Kidney (tissue), 22 donors: ENCODE measurements at places on chromosomes 11 and 22. TPM values are rescaled to one million over a fixed set of nuclear protein-coding genes. Genes with fewer than 3 reads are reported as not detected.
A peak's percentile ranks its signal among the peaks of the same experiment; 100 is the strongest.

The SOX6 gene
- 5.0 TPM for polyA plus RNA-seq

- DNase-seq = no peak
- no peaks in the 10 kb centered on the region for H3K27me3 ChIP-seq
- no peak overlapping the region for H3K27ac ChIP-seq
- no peaks in the 10 kb centered on the region for H3K4me1 ChIP-seq
- no peak overlapping the region for H3K4me3 ChIP-seq
Measured at GRCh38 chr11:113577356-113578032, 102.3 kb upstream of the DRD2 start.

DNA sequence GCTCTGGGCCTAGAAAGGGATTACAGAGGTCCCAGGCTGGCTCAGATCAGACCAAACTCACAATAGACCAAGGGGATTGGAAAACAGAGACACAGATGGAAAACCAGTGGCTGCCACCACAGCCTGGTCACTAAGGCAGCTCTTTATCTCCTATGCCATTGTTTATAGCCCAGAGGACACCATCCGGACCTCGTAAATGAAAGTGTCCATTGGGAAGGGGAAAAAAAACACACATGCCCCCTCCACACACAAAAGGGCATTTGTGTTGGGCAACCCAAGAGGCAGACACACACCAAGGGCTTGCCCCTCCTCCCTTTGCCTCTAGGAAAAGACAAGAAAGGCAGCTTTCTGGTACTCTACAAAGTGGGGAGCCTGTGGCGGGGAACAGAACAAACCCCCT is 85.9 kb downstream of the GAB2 start:
- H3K27ac ChIP-seq = no peak overlapping the region
- no peak overlapping the region for H3K4me3 ChIP-seq
- DNase-seq = no peak
- no peaks in the 10 kb centered on the region for H3K36me3 ChIP-seq
- no peaks in the 10 kb centered on the region for H3K4me1 ChIP-seq

DNA sequence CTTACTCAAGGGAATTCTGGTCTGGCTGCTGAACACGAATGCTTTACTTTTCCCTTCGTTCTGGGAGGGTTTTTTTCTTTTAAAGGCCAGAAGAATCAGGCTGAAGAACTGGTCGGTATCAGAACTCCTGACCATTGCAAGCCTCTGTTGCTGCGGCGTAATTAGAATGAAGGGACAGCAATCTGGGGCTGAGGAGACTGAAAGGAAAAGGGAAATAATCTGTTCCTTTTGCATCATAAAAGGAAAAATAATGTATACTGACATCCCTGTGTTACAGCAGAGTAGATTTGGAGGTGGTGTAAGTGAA is 670 bp downstream of the SC5D start:
- peak overlapping the region; percentile 93 for H3K27ac ChIP-seq
- H3K4me1 ChIP-seq = no peaks in the 10 kb centered on the region
- no peaks in the 10 kb centered on the region for H3K27me3 ChIP-seq
- DNase-seq = no peak
- peak overlapping the region; percentile 91 for H3K4me3 ChIP-seq
- no peaks in the 10 kb centered on the region for H3K36me3 ChIP-seq

The ADSL gene
- 57.5 TPM for polyA plus RNA-seq

DNA sequence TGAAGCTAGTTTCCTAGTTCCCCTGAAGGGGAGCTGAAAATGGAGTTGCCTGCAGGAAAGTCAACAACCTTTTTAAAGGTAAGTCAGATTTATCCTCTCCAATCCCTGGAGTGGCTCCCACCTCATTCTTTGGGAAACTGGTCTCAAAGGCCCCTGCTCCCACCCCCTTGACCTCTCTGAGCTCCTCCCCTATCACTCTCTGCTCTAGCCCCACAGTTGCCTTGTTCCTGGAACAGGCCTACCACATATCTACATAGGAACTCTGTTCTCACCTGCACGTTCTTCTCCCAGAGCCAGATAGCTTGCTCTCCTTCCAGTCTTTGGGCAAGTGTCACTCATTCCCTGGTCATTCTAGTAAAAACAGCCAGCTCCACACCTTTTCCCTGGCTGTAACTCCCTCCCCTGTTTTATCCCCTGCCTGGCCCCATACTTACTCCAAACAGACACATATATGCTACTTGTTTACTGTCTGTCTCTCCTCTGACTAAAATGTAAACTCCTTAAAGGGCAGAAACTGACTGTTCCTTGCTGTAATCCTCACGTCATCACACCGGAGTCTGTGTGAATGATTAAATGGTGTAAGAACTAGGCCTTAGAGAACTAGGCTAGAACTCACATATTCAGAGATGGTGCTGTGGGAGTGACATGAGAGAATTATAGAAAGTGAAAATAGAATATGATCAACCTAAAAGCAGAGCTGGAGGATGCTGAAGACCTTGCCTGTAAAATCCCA is 53.3 kb downstream of the TCF20 start:
- no peaks in the 10 kb centered on the region for H3K27me3 ChIP-seq
- DNase-seq = no peak
- H3K36me3 ChIP-seq = peaks cover 3% of the 10 kb centered on the region
- H3K4me3 ChIP-seq = no peak overlapping the region
- H3K27ac ChIP-seq = no peak overlapping the region
- peaks cover 4% of the 10 kb centered on the region for H3K4me1 ChIP-seq

DNA sequence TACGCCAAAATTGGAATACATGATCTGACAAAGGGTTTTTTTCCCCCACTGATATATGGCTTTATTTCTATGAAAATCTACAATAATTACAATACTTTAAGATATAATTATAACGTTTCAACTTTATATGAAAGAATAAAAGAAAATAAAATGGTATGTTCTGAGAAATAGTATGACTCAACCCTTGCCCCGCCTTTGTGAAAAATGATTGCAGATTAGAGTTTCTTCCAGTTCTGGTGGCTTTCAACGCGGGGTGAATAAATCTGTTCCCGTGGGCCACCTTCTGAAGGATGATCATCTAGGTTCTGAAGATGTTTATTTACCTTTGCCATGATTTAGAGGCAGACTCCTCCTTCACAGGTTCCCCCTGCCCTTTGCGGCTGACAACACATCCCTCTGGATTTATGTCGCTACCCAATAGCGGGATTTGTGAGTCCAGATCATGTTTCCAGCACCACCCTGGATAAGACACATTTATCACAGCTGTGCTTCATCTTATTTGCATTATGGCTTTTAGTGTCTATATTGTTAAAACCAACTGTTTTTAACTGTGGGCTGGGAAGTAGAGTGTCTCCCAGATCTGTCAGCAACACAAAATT is 607.0 kb upstream of the KIRREL3 start:
- H3K4me1 ChIP-seq = no peaks in the 10 kb centered on the region

DNA sequence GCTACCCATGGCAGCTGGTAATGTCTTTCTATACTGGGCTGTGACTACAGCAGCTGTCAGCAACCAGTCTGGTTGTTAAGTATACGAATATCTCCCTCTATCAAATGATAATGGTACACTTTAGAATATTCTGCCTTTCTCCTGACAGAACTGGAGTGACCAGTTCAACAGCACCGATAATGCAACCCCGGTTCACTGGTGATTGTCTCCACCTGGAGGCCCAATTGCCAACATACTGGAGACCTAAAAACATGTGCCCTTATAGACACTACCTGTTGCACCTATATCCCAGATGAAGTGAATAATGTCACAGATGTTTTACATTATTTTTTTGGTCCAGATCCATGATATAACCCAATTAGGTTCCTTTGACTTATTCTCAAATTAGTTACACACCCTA is 21.1 kb downstream of the OR5P2 start:
- no peaks in the 10 kb centered on the region for H3K36me3 ChIP-seq
- H3K4me3 ChIP-seq = no peak overlapping the region
- no peak overlapping the region for H3K27ac ChIP-seq
- no peaks in the 10 kb centered on the region for H3K27me3 ChIP-seq
- DNase-seq = no peak

GRCh38 chr11:2677127-2677526 is 22.7 kb downstream of the KCNQ1OT1 start:
- no peaks in the 10 kb centered on the region for H3K36me3 ChIP-seq
- no peak for DNase-seq
- H3K27me3 ChIP-seq = no peaks in the 10 kb centered on the region
- H3K4me3 ChIP-seq = no peak overlapping the region
- no peak overlapping the region for H3K27ac ChIP-seq

DNA sequence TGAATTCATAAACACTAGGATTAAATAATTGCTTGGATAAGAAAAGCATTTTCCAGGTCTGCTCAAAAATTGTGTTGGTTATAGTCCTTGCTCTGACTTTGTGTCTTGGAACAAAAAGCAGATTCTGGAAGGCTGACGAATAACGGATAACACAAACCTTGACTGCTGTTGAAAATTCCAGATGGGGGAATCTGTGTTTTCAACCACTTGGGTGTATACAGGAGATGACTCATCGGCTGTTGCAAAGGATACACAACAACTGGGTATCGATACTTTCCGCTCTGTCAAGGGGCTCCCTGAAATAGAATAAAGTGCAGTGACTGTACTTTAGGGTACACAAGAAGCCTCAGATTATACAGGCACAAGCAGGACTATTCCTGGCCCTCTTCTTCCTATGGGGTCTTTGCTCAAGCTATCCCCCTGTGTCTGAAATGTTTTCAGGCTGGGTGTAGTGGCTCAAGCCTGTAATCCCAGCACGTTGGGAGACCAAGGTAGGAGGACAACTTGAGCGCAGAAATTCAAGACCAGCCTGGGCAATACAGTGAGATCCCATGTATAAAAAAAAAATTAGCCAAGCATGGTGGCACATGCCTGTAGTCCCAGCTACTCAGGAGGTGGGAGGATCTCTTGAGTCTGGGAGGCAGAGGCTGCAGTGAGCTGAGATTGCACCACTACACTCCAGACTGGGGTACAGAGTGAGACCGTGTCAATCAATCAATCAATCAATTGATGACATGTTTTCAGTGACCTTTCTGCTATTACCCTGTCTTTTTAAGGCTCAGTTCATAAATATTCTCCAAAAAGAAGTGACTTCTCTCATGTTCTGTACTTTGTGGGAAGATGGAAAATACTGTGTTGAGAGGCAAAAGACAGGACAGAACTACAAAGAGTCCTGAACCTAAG is 48.6 kb upstream of the UCP3 start:
- no peak overlapping the region for H3K4me3 ChIP-seq
- no peaks in the 10 kb centered on the region for H3K27me3 ChIP-seq
- no peaks in the 10 kb centered on the region for H3K36me3 ChIP-seq
- H3K4me1 ChIP-seq = no peaks in the 10 kb centered on the region
- H3K27ac ChIP-seq = no peak overlapping the region

DNA sequence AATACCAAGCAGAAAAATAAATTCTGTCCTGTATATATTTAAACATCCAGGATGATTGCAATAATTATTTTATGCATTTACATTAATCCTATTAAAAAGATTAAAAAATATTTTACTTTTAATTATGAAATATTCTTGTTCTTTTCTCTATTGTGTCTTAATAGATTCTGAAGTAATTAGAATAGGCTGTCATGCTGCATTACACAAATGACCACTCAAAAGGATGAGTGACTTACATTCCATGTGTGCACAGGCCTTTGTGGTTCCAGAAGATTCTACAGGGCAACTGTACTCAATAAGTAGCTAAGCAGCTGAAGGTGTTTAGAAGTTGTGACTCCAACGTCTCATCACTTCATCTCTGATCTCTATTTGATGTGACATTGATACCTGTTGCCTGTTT is 745.9 kb upstream of the CCDC179 start:
- H3K27me3 ChIP-seq = no peaks in the 10 kb centered on the region
- H3K36me3 ChIP-seq = no peaks in the 10 kb centered on the region
- no peak for DNase-seq
- no peaks in the 10 kb centered on the region for H3K4me1 ChIP-seq

DNA sequence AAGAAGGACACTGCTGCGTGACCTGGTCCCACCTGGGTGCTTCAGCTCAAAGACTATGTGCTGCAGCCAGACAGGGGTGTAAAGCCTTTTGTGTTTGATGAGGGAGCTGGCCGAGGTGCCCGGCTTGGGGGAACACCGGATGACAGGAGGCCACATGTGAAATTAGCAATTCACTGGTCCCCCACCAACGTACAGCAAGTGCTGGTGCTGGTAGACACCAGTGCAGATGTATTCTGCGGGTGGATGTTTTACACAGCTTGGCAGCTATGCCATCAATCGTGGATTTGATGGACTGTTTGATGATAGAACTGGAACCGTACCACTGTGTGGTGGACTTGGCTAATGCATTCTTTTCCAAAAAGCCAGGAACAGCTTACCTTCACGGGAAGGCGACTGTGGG is 47.9 kb upstream of the LIPT2 start:
- no peaks in the 10 kb centered on the region for H3K27me3 ChIP-seq
- H3K4me1 ChIP-seq = no peaks in the 10 kb centered on the region
- H3K4me3 ChIP-seq = no peak overlapping the region

The XPNPEP3 gene
- polyA plus RNA-seq = 4.6 TPM

The UBQLN3 gene
- polyA plus RNA-seq = not detected
